ENCODE measurements at places on chromosomes 6 and 20.
A peak's percentile ranks its signal among the peaks of the same experiment; 100 is the strongest.

- DNase-seq = no peak
Observed at GRCh38 chr6:63537201-63537958, 34.9 kb upstream of the LOC128125822 start.

GRCh38 chr20:11186301-11187008 lies 512.7 kb upstream of the JAG1 start:
- DNase-seq = no peak

GRCh38 chr6:158868890-158869825 lies 50.0 kb upstream of the EZR start:
- DNase-seq = peak; percentile 98

GRCh38 chr6:32371803-32372202 lies at the start of gene TSBP1:
TSS of gene TSBP1 (minus strand) at chr6:32371903. CDS start at chr6:32371706, 197 bp downstream.
- no peak for DNase-seq

GRCh38 chr6:87738744-87739143 lies 36.7 kb upstream of the AKIRIN2 start:
- no peak for DNase-seq

- DNase-seq = no peak
Observed at GRCh38 chr20:38270869-38271605, 10.5 kb upstream of the KIAA1755 start.

- no peak for DNase-seq
Observed at GRCh38 chr6:35596448-35597442, 84.0 kb upstream of the TULP1 start.

- no peak for DNase-seq
Observed at GRCh38 chr6:161200610-161201370, 73.1 kb downstream of the AGPAT4 start.

GRCh38 chr6:151452750-151453427 lies 963 bp upstream of the RMND1 start:
- no peak for DNase-seq

- DNase-seq = no peak
Observed at GRCh38 chr6:45505470-45505869, 127.7 kb upstream of the SUPT3H start.

DNA sequence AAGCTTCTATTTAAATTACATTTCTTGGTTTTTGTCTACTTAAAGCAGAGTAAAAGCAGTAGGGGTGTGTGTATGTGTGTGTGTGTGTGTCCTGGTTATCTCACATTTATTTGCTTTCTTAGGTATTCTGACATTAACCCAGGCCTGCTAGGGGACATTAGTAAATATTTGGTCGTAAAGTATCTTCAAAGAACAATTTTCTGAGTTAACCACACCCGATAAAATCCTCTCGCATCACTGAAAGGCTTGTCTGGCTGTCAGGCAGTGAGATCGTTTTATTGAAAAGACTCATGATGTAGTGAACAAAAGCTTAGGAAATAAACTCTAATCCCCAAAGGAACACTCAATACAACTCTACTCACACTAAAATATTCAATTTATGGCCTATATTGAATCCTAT lies 77.9 kb downstream of the ZNF217 start:
- DNase-seq = no peak

DNA sequence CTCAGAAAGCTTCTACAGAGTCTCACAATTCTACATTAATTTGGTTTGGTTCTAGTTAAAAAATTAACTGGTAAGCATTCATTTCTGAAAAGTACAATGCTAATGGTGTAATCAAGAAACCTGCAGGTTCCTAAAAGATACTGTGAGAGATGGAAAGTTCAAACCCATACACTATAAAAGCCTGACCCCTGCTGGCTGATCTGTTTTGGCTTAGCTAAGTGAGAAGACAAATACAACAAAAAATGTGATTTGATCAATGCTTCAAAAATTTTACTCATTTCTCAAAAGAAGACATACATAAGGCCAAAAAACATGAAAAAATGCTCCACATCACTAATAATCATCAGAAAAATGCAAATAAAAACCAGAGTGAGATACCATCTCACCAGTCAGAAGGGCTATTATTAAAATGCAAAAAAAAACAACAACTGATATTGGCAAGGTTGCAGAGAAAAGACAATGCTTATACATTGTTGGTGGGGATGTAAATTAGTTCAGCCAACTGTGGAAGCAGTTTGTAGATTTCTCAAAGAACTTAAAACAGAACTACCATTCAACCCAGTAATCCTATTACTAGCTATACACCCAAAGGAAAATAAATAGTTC lies 102.8 kb downstream of the MOXD1 start:
- no peak for DNase-seq

DNA sequence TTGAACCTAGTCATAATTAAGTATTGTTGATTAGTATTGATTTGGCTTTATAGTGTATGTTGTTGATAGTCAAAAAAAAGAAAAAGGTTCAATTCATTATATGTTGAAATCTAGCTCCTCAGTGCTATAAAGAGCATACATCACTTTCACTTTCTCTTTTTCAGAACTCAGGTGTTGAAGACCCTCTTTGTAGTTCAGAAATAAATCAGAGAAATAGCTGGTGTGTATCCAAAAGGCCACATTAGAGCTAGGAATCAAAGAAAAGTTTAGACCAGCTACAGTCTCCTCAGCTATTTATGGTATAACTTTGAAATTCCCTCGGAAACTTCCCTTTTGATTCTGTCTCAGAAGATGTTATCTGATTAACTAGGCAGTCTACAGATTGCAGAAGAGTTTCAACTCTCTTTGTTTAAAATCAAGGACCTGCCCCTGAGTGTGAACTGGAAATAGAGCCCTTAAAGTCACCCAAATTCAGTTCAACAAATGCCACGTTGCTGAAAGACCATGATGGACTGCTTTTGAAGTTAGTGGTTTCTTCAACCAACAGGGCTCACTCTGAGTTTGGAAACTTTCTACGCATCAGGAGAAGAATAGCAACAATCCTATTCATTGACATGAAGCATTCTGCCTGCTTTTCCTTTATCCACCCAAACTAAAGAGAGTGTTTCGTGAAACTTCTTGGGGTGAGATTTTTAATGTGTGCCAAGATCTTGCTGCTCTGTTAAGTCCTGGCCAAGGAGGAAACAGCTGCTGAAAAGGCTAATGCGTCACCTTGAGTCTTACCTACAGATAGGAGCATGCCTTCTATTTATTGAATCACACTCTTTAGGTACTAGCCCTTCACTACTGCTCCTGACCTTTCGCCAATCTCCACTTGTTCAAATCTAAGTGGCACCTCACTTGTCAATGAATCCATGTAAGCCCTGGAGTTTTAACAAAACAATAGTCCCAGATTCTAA lies 111.7 kb downstream of the TNFRSF21 start:
- no peak for DNase-seq

GRCh38 chr20:23366384-23366783 lies 4.4 kb downstream of the GZF1 start:
- no peak for DNase-seq

DNA sequence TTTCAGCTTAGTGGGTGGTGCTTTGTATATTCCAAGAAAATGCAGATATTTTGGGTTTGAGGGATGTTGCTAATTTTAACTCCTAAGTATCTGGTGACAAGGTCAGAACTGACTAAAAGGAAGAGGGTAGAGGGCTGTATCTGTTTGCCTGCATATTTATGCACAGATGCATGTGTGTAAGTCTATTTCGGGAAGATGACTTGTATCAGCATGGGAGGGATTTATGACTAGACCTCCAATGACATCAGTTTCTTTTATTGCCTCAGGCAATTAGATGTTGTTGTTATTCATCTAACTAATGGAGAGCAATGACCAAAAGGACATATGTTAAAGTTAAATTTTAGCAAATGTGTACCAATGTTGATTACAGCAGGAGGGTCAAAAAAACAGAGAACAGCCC lies 734.3 kb downstream of the QKI start:
- DNase-seq = no peak

GRCh38 chr6:53803081-53803860 lies 8.5 kb downstream of the LRRC1 start:
- DNase-seq = no peak

DNA sequence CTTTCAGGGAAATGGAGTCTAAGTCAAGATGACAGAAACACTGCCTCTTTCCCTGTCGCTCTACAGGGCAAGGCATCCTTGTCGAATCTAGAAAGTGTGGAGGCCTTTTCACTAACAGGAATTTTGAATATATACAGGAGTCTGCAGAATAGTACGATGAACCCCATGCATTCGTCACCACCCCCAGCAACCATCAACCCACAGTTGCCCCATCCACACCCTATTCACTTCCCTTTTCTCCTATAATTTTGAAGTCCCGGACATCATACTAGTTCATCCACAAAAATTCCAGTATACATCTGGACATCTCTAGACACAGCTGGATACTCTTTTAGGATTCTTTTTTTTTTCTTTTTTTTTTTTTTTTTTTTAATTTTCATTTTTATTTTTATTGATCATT lies 80.7 kb upstream of the RIN2 start:
- no peak for DNase-seq

DNA sequence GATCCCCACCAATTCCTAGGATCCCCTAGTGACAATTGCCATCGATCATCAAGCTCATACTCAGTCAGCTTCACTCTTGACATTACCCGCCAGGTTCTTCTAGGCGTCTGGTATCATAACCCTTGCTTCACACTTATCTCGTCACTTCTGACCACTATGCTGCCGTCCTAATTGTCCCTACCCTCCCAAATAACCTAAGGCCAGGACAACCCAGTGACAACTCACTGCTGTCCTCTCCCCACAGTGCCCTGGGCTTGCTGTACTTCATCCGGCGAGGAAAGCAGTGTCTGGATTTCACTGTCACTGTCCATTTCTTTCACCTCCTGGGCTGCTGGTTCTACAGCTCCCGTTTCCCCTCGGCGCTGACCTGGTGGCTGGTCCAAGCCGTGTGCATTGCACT lies 3.7 kb downstream of the SYS1 start:
- DNase-seq = no peak

DNA sequence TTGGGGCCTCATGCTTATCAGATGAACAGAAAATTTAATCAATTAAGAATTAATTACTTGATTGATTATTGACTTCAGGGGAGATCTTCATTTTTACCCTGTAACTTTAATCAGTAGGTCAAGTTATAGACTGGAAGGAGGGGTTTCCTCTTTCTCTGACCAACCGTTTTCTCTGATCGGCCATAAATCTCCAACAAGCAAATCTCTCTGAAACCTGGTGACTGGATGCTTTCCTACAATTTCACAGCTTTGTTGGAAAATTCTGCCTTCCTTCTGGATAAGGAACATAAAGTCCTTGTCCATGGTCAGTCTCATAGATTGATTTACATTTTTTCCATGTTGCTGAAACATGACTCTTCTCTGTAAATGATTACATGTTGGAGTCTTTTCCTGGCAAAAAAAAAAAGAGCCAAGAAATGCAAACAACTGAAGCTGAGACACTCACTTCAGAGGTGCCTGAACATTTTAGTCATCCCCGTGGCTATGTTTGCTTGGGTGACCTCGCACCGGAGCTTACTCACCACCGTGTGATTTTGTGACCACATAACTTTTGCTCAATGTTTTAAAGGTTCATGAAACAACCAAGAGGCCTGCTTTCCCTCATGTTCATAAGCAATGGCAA lies 31.0 kb downstream of the IRF4 start:
- peak; percentile 65 for DNase-seq

DNA sequence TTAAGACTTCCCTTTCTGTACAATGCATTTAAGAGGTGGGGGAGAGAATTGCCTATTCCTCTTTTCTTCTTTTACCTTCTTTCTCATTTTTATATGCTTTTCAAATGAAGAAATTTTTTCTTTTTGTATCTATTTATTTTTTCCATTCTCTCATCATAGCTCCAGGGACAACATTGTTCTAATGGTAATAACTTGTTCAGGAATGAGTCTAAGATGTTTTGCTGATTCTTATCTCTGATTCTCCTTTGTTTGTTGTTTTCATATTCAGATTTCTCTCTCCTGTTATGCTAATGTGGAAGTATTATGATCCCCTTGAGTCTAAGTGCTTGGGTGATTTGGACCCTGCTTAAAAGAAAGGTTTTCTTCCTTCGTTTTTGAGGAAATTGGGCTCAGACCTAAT lies 451.6 kb downstream of the CDKAL1 start:
- no peak for DNase-seq

DNA sequence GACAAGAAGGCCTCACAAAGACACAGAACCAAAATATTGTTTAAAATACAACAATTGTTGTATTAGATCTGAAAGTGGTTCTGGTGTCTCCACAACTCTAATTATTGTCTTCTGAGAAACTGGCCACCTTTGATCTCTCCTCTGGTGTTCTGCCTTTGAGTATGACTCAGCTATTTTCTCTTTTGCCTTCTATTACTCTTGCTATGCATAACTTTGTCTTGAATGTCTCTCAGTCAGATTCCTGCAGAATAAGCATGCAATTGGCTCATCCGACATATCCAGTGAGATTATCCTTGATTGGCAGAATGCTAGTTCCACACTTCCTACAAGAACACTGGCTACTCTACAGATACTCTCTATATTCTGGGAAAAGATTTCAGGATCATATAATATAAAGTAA lies 14.3 kb upstream of the EPM2A start:
- no peak for DNase-seq

DNA sequence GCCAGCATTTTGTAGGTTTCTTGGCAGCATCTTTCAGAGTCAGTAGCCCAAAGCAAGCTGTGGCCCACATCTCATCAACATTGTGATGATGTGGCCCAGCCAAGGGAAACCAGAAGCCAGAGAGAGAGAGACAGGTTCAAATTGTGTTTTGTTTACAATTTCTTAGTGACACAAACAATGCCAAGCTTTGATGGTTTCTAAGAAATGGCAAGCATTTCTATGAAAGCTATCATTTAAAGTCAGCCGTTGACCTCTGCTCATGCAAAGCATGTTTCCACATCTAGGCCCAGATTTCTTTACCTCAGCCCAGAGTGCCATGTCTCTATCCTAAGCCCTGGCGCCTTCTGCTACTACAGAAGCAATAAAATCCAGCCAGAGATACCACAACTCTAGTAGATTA lies 32.9 kb downstream of the GCM1 start:
- no peak for DNase-seq

DNA sequence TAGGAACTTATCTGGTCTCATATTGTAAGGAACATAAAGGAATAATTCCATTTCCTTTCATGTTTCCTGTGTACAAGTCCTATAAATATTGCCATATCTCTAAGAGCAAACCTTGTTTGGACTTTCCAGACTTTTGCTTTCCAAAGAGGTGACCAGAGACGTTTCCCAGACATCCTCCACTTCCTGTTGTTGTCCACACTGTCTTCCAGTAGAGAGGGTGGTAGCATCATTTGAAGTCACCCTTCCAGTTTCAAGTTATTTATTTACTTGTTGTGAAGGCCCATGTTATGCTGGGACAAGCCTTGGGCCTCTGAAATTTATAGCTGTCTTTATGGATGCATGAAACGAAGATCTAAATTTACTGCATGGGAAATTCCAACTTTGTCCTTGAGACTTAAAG lies 10.6 kb upstream of the TGM3 start:
- DNase-seq = no peak

GRCh38 chr6:146410851-146411595 lies 132.6 kb upstream of the RAB32 start:
- no peak for DNase-seq

- DNase-seq = no peak
Observed at GRCh38 chr6:140663094-140663493, 1288.6 kb upstream of the CITED2 start.

- DNase-seq = no peak
Observed at GRCh38 chr6:166032366-166033200, 135.1 kb downstream of the TBXT start.

Measured in CD8-positive, alpha-beta T cell (primary cell).